Activated effector memory CD4-positive, alpha-beta T cell treated with Interleukin-2 at 50 U/mL for 16 hours (primary cell): ENCODE measurements at places on chromosomes 12 and 14.

DNA sequence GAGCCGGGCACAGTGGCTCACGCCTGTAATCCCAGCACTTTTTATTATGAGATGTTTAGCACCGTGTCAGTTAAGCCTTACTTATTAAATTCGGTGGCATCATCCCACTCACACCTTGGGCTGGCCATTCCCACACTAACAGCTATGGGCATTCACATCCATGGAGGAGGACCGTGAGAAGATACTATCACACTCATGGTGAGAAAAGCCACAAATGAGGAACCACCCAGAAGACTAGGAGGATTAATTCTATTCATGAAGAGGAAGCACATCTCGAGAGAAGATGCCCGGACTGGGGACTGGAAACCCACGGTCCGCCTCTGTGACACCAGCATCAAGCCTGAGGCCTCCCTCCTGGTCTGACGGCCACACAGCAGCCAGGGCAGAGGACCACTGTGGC is 4.9 kb downstream of the CDC42BPB start:
- no peak for DNase-seq

- DNase-seq: no peak
Observed at GRCh38 chr14:57073986-57074385, 194.7 kb downstream of the EXOC5 start.

- no peak for DNase-seq
Observed at GRCh38 chr12:123233505-123234308, 471 bp downstream of the MTRFR start.

GRCh38 chr12:47219243-47219642 is 139.5 kb upstream of the AMIGO2 start:
- no peak for DNase-seq

GRCh38 chr14:75831952-75832351 is 149.8 kb downstream of the TGFB3 start:
- no peak for DNase-seq

DNA sequence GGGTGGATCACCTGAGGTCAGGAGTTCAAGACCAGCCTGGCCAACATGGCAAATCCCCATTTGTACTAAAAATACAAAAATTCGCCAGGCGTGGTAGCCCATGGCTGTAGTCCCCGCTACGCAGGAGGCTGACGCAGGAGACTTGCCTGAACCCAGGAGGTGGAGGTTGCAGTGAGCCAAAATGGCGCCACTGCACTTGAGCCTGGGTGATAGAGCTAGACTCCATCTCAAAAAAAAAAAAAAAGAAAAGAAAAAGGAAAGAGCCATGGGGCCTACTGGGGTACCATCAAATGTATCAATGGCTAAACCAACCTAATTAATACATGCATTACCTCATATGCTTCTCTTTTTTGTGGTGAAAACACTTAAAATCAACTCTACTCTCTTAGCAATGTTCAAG is 10.7 kb downstream of the TFCP2 start:
- DNase-seq: no peak

GRCh38 chr14:49089107-49089506 is 497.1 kb downstream of the RPS29 start:
- no peak for DNase-seq

- no peak for DNase-seq
Observed at GRCh38 chr14:22767323-22767589, 768 bp downstream of the OXA1L start.

GRCh38 chr12:5904969-5905368 is 40.1 kb downstream of the ANO2 start:
- DNase-seq: no peak

GRCh38 chr14:71322655-71323250 is 415.5 kb downstream of the PCNX1 start:
- DNase-seq: no peak
